ENCODE measurements at places on chromosomes 11 and 22.
A peak's percentile ranks its signal among the peaks of the same experiment; 100 is the strongest.

- DNase-seq: peak; percentile 45
Observed at GRCh38 chr22:44526779-44527126, 28.7 kb upstream of the RTL6 start.

GRCh38 chr22:24973872-24974271 lies 21.4 kb downstream of the KIAA1671 start:
- no peak for DNase-seq

DNA sequence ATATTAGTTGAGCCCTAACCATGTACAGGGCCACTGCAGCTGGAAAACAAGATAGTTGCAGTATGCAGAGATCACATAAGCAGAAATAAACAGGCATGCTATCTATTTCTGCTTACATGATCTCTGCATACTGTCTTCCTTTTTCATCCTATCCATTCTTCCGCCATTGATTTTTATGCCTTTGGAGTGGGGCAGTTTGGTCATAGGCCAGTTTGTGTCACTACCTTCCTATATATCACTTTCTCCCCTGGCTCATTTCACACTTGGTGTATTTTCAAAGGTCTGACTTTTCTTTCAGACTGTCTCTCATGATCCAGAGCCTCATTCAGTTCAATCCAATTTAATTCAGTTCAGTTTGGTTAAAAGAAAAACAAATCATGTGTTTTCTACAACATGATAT lies 829.6 kb downstream of the KCNA4 start:
- no peak for DNase-seq

GRCh38 chr11:120305286-120305685 lies 19.8 kb upstream of the TLCD5 start:
- no peak for DNase-seq

- no peak for DNase-seq
Observed at GRCh38 chr11:79973721-79974617, 533.1 kb upstream of the TENM4 start.

- no peak for DNase-seq
Observed at GRCh38 chr22:35352214-35353111, 28.4 kb upstream of the HMOX1 start.

- no peak for DNase-seq
Observed at GRCh38 chr11:71255800-71256479, 3.6 kb upstream of the SHANK2 start.

DNA sequence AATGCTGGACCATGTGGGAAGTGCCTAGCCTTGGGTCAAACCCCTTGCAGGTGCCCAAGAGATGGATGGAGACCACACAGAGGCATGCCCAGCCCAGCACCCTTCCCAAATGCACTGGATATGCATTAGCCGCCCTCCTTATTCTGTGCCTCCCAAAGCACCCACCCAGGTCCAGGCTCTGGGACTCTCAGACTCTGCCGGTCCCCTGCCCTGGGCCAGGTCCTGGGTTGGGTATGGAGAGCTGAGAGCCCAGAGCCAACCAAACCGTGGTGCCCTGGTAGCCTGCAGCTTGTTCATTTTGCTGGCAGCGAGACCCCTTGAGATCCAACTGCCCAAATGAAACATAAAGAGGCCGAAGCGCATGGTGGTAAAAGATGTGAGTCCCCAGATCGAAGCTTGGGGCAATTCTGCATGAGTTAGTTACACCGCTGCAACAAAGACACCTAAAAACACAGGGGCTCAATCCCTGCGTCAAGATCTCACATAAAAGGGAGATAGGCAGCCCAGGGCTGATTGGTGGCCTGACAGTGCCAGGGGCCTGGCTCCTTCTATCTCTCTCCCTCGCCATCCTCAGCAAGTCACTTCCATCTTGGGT lies 61.5 kb downstream of the MYEOV start:
- no peak for DNase-seq

GRCh38 chr11:20672575-20672974 lies 3.2 kb downstream of the NELL1 start:
- no peak for DNase-seq

- DNase-seq: no peak
Observed at GRCh38 chr11:2685566-2686359, 14.0 kb downstream of the KCNQ1OT1 start.

GRCh38 chr11:82750643-82751139 lies 17.0 kb upstream of the FAM181B start:
- no peak for DNase-seq
